ENCODE measurements at places on chromosomes 13 and 19.

- DNase-seq = no peak
These were observed 235.6 kb upstream of the CSNK1A1L start for GRCh38 chr13:37340901-37341670.

GRCh38 chr19:46407856-46408663, 5.3 kb downstream of the CCDC8 start:
- no peak for DNase-seq

DNA sequence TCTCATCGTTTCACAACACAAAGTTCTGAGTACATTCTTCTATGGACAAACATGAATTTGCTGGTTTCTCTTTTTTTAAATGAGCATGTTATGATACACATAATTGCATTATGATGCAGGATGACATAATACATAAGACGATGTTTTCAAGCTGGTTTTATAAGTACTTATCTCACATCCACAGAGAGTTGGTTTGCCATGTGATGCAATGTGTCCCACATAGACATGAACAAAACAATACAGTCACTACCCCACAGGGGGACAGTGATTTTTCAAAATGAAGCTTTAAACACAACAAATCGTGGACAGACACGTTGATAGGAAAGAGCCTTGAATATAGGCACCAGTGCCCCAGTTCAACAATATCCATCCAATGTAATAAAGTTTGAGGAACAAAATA, 447.1 kb downstream of the KLF12 start:
- no peak for DNase-seq

DNA sequence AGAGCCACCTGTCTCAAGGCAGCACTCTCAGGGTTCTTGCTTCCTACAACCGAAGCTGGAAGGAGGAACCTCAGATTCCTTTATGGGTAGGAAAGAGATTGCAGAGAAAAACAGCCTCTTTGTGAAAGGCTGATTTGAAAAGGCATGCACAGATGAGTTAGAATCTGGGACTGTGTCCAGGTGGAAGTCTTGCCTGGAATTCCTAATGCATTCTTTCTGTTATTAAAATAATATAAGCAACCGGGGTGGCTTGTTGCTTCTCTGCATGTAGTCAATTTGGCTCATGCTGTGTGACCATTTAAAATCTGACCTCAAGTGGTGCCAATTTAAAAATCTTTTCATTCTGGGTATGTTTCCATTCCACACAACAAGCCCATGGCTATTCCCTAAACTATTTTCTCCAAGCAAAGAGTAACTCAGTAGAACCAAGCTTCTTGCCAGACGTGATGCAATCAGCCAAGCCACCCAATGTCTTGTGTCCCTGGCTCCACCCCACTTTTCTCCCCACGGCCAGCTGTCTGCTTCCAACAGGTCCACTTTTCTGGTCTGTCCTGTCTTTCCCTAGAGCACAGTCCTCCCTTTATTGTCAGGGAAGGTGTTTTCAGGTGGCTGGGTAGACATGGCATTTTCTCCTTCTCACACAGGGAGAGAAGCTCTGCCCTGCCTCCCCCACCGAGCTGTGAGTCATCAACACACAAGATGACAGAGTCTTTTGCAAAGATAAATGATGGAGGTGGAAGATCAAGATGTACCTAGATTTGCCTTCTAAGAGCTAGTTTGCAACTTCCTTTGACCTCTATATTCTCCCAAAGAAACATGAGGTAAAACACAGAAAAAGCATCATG, 394.3 kb downstream of the FOXO1 start:
- DNase-seq = no peak

GRCh38 chr19:30760014-30760413, 387.8 kb downstream of the ZNF536 start:
- no peak for DNase-seq

DNA sequence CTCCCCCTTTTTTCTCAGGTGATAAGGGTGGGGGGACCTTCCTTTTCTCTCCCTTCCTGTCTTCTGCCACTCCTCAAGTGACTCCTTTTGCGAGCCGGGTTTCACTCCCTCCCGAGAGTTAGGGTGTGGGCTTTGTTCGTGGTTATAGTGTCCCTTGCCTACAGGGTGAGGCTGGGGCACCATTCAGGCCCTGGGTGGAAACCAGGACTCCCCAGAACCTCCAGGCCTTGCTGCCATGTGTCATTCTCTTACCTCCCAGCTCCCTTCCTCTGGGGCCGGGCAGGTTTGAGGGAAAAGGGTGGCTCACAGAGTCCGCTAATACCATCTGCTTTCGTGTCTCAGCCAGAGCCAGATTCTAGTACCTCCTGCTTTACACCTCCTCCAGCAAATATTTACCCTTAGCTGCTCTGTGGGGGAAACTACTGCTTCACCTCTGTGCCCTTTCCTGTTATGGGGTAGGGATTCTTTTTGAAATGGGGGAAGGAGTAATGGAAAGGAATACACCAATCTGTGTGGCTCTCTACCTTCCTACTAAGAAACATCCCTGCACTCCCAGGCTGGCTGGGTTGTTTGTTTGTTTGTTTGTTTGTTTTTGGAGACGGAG, 2.8 kb downstream of the ACTN4 start:
- no peak for DNase-seq

GRCh38 chr13:33016414-33017322, at the start of gene KL:
KL (plus strand) TSS chr13:33016423; CDS start chr13:33016441, 18 bp downstream.
- DNase-seq = peak; percentile 17

GRCh38 chr19:13882836-13883235, 5.9 kb downstream of the NANOS3 start:
- DNase-seq = no peak

GRCh38 chr19:39982883-39983282, 11.9 kb downstream of the PSMC4 start:
- DNase-seq = no peak

DNA sequence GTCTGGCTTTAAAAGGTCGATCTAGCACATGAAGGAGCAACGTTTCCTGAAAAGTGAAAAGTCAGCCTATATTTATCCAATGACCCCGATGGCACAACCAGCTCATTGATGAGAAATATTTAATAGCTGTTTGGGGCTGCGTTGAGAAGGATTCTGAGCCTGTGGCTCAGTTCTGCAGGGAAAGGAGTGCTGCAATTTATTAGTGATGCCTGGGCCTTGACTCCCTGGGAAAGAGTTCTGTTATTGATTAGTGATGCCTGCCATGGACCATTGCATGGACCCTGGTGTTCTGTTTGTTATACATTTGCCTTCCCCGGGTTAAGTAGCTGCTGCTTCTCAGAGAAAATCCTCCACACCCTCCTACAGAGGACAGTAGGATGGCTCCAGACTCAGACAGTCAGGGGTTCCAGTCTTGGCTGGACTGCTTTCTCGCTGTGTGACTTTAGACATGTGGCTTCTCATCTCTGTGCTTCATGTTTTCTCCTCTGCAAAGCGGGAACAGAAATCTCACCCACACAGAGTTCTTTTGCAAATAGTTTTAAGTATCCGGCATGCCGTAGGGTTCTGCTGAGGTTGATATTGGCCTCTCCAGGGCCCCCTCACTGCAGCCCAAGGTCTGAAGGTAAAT, 17.7 kb upstream of the PTPRS start:
- DNase-seq = no peak

DNA sequence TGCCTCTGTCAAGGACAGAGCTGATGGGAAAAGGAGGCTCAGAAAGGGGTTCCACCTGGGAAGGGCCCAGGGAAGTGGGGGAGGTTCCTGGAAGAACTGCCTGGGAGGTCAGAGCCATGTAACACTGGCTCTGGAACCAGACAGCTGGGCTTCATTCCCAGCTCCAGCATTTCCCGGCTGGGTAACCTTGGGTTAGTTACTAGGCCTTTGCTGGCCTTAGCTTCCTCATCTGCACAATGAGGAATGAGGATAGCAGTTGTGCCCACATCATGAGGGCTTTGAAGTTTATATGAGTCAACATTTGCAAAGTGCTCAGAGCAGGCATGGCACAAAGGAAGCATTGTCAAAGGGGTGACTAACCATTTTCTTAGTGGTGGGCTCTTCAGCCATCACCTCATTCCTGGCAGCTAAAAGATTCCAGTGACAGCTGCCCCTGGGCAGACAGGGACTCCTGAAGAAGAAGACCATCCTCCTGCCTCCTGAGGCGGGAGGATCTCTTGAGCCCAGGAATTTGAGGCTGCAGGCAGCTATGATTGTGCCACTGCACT, 1.7 kb upstream of the DNAJB1 start:
- no peak for DNase-seq

GRCh38 chr13:109657395-109657794, 129.0 kb downstream of the IRS2 start:
- no peak for DNase-seq

GRCh38 chr19:39341129-39341718, 997 bp upstream of the SAMD4B start:
- peak; percentile 36 for DNase-seq

- no peak for DNase-seq
These were observed 16.2 kb downstream of the AKAP8L start for GRCh38 chr19:15402411-15403150.

All from neural crest cell (in vitro differentiated cells).